Uterus (tissue), 4 donors: ENCODE measurements at places on chromosomes 13 and 19.

- H3K4me3 ChIP-seq = peak overlapping the region; percentile 58
- no peaks in the 10 kb centered on the region for H3K27me3 ChIP-seq
- no peaks in the 10 kb centered on the region for H3K36me3 ChIP-seq
- H3K4me1 ChIP-seq = peaks cover 5% of the 10 kb centered on the region
- DNase-seq = no peak
- peak overlapping the region; percentile 96 for H3K27ac ChIP-seq
These were observed 537 bp downstream of the NAT14 start for GRCh38 chr19:55485439-55486011.

DNA sequence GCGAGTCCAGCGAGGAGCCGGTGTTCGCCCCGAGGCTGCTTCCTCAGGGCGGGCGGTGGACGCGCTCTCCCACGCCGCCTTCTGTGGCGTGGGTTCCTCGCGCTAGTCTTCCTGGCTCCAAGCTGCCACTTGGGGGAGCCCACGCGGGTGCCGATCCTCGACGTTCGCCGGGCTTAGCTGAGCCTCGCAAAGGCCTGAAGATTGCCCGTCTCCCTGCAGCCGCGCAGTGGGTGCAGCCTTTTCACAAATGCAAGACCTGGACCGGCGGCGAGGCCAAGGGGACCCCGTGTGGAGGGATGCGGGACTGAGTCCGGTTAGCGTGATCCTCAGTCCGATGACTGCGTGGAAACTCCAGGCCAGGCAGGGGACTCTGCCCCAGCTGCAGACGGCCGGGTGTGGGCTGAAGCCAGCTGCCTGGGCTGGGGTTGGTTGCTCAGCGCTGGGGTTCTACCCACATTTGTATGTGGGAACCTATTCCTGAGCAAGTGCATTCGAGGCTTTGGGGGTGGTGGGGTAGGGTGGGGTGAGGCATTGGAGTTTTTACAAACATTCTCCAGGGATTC lies 16.6 kb upstream of the LRP3 start:
- no peaks in the 10 kb centered on the region for H3K27me3 ChIP-seq
- H3K27ac ChIP-seq = peak overlapping the region; percentile 88
- DNase-seq = no peak
- peak overlapping the region; percentile 95 for H3K4me3 ChIP-seq

- no peak overlapping the region for H3K27ac ChIP-seq
- DNase-seq = no peak
- H3K27me3 ChIP-seq = no peaks in the 10 kb centered on the region
- H3K4me3 ChIP-seq = no peak overlapping the region
- no peaks in the 10 kb centered on the region for H3K36me3 ChIP-seq
- H3K4me1 ChIP-seq = no peaks in the 10 kb centered on the region
These were observed 71.2 kb upstream of the GTF3A start for GRCh38 chr13:27353166-27353583.

GRCh38 chr19:55703790-55704215 lies 28.8 kb downstream of the EPN1 start:
- H3K27me3 ChIP-seq = no peaks in the 10 kb centered on the region
- no peaks in the 10 kb centered on the region for H3K36me3 ChIP-seq
- no peak overlapping the region for H3K27ac ChIP-seq
- no peak for DNase-seq
